Right renal cortex interstitium (tissue), 3 donors: ENCODE measurements at places on chromosomes 13 and 19. TPM values are rescaled to one million over a fixed set of nuclear protein-coding genes. Genes with fewer than 3 reads are reported as not detected.

DNA sequence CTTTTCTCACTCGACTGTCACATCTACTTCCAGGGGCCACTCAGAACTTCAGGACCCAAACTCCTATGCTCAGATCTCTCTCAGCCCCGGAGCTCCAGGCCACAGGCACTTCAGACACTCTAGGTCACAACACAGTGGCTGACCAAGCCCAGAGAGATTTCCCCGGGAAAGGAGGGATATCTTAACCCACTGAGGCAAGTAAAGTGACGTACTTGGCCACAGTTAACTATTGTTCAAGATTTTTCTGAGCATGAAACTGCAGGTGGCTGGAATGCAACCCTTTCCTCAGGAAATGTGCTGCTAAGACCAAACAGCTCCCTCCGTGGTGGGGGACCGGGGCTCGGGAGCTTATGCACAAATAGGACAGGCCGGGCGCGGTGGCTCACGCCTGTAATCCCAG, 23.9 kb downstream of the OPA3 start:
- DNase-seq, result no peak

GRCh38 chr13:113584870-113585671, 518 bp downstream of the TFDP1 start:
- no peak for DNase-seq

DNA sequence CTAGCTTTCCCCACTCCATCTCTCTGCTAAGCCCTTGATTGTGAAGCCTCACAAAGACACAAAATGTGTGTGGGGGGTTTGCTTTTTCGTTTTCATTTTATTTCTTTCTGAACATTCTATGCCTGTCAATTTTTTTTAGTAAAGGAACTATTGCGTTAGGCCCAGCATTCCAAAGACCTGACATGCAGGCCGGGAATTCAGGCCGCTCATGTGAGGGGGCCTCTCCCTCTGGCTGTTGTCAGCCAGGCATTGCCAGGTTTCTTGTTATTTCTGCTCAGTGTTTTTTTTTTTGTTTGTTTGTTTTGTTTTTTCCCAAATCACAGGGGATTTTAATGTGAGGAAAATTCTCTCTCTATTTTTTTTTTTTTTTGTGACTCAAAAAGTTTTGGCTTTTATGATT, 10.3 kb upstream of the MEDAG start:
- no peak for DNase-seq

- DNase-seq, result no peak
These were observed 8.7 kb upstream of the UBAC2 start for GRCh38 chr13:99191900-99192399.

Gene PINLYP
- polyA plus RNA-seq, result 17.9 TPM

GRCh38 chr13:40660141-40660664, 6.2 kb downstream of the FOXO1 start:
- no peak for DNase-seq

GRCh38 chr13:40961214-40961613, 57.9 kb downstream of the ELF1 start:
- no peak for DNase-seq

GRCh38 chr13:87677496-87678371, 6.6 kb downstream of the SLITRK5 start:
- no peak for DNase-seq

Gene CACNA1A
- polyA plus RNA-seq, result 2.0 TPM

DNA sequence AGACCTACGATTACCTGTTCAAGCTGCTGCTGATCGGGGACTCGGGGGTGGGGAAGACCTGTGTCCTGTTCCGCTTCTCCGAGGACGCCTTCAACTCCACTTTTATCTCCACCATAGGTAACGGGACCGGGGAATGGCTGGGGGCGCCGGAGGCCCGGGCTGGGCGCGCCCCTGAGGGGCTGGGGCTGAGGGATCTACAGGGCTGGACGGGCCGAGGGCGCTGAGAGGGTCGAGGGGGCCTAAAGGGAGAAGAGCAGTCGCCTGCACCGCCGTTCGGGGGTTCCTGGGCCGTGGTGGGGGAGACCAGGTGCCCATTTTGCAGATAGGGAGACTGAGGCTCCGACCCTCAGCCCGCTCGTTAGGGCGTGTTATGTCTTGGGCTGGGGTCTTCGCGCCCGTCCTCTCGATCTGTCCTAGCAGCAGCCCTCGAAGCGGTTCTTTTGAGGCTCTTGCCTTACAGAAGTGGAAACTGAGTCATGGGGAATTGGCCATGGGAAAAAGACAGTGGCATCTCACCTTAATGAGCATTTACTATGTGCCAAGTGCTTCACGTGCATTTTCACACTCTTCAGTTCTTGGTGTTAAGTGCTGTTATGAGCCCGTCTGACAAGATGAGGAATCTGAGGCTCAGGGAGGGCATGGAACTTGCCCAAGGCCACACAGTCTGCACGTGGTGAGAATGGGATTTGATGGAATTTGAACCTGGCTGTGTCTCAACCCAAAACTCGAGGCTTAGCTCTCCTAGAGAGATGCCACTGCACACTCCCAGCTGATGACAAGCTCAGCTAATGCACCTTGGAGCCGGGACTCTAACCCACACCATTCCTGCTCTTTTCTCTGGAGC, 442 bp downstream of the RAB8A start:
- DNase-seq, result no peak

- no peak for DNase-seq
These were observed 107.7 kb upstream of the SPATA13 start for GRCh38 chr13:24052547-24053518.

DNA sequence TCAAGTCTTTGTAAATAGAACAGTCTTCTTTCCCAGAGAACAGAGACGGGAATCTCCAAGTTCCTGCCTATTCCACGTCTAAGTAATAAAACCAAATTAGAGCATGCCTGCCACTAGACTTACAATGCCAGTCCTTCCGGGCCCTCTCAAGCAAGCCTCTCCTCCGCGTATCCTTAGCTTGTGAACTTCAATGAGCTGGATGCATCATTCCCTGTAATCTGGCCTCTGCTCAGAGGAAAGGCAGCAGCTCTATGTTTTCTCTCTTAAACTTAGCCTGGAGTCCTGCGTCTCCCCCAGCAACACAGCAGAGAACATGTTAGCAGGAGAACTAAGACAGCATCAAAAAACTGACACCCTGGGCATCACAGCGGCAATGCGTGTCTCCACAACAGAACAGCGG, 8.2 kb downstream of the NALCN start:
- no peak for DNase-seq

Gene SIX5
- polyA plus RNA-seq, result 14.4 TPM

GRCh38 chr13:35784286-35784951, 307.9 kb upstream of the MAB21L1 start:
- DNase-seq, result no peak

Gene KASH5
- 0.18 TPM for polyA plus RNA-seq

GRCh38 chr19:36060430-36060829, 5.7 kb downstream of the WDR62 start:
- no peak for DNase-seq

DNA sequence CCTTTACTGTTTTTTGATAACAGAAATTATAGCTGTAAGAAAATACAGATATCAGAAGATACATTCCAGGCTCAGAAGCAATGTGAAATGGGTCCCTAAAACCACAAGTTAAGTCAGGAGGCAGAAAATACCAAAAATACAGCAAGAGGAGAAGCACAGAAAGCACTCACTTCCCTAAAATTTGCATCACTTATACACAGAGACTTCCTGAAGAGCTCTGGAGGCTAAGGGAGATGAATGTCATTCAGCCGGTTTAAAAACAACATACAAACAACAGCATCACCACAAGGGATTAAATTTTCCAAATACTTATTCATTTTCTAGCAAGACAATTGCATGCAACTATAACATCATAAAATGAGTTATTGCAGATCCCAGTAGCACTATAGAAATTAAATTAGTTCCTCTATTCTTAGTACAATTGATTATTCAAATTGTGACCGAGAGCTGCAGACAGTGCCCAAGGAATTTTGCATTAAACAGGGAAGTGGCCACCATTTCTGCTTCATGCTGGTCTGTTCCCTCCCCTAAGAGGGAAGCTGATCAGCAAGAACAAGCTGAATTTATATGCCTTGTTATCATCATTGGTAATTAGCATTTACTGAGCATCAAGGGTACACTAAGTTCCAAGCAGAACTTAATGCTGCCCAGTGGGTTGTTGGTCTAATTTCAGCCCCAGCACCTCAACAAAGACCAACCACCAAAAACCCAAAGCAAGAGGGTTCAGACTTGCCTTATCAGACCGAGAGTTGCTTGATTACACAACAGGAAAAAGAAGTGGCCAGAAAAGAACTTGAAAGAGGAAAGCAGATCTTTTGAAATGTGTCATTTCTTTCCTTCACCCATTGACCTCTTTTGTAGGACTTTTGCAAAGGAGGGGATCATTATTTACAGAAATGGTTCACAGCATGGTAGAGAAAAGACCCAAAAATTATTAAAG, 140.7 kb downstream of the KCTD12 start:
- DNase-seq, result no peak

DNA sequence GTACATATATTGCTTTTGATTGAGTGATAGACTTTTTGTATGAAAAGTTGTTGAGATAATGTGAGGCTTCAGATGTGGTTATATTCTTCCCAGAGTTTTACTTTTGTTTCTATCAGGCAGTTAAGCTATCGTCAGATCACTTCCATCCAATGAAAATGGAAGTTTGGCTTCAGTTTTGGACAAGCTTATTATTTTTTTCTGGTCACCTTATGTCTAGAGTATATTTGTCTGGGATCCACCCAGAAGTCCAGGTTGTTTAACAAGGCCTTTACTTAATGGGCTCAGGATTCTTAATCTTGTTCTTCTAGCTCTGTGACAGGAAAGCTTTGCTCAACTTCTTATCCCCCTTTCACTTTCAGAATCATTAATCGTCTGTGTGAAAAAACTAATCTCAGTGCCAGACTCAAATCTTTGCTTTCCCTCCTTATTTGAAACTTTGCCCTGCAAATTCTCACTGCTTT, 150.9 kb downstream of the PDS5B start:
- no peak for DNase-seq
